DMS79 (cell line): ENCODE measurements at places on chromosomes 1 and 21.

DNA sequence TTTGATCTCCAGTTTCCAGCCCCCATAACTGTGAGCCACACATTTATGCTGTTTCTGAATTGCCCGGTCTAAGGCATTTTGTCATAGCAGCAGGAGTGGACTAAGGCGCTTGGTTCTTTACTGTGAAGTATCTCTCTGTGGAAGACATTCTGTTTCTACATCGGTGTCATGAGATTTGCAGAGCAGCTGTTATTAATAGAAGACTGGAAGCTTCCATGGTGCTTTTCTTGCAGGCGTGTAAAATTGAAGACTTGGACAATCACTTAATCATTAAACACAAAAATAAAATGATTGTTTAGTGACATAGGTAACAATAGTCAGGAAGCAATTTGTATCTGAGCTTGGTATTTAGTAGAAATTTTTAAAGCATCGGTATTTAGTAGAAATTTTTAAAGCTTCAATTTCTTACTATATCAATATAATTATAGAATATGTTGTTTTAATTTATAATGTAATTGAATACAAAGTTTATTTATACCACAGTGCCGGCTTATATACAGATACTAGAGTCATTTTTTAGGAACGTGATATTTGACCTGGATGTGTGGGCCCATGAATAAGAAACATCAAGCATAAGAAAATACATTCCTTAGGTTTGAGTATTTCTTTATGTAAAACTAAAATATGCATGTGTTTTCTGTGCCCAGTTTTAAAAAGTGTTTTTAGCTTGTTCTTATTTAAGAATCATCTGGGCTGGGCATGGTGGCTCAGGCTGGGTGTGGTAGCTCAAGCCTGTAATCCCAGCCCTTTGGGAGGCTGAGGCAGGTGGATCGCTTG lies 60.6 kb upstream of the COL6A1 start:
- no peak for DNase-seq

- DNase-seq, result peak; percentile 89
Observed at GRCh38 chr1:26336477-26337205, 17.3 kb downstream of the CRYBG2 start.

GRCh38 chr1:162265983-162266382 lies 110.7 kb downstream of the SPATA46 start:
- no peak for DNase-seq

- DNase-seq, result no peak
Observed at GRCh38 chr1:84286071-84286470, 15.4 kb upstream of the SAMD13 start.

GRCh38 chr1:228120857-228121489 lies 11.9 kb upstream of the MRPL55 start:
- DNase-seq, result no peak

DNA sequence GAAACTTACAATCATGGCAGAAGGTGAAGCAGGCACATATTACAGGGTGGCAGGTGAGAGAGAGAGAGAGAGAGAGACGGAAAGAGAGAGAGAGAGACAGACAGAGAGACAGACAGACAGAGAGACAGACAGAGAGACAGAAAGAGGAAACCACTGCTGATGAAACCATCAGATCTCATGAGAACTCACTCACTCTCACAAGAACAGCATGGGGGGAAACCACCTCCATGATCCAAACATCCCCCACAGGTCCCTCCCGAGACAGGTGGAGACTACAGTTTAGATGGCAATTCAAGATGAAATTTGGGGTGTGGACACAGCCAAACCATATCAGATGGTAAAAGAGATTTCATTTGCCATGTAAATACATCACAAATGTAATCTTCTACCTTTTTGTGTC lies 708.1 kb downstream of the MRPL39 start:
- DNase-seq, result no peak

GRCh38 chr1:109975718-109976117 lies 8.8 kb upstream of the AHCYL1 start:
- no peak for DNase-seq

DNA sequence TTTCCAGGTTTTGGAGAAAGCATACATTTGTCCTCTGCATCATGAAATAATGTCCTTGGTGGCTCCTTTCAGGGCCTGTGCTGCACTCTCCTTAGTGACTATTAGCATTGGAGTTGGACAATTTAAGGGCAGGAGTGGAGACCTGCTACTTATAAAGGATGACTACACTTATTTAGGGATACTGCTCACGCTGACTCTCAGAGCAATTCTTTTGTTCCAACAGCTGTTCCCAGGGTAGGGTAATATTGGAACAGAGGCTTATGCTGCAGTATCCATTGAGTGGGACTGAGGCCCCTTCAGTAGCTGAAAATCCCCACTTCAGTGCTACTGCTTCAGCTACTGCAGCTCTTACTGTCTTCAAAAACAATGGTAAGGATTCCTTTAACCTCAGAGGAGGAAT lies 84.6 kb downstream of the GPR88 start:
- no peak for DNase-seq

DNA sequence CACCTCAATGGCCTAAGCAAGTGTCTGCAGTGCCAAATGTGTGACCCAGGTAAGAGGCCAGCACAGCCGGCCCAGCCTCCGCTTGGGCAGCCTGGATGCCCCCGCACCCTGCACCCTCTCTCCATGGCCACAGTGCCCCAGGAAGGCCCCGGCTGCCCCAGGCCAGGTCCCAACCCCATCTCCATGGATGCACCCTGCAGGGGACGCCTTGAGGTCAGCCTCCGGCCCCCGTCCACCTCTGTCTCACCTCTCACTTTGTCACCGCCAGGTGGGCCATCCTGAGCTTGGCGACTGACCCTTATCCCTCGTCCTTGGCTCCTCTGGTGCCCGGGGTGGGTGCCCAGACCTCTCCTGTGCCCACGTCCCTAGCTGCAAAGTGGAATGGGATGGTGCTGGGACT lies 2.2 kb downstream of the TNFRSF14 start:
- DNase-seq, result no peak

GRCh38 chr1:235714205-235714897 lies 64.8 kb upstream of the GNG4 start:
- DNase-seq, result peak; percentile 6

DNA sequence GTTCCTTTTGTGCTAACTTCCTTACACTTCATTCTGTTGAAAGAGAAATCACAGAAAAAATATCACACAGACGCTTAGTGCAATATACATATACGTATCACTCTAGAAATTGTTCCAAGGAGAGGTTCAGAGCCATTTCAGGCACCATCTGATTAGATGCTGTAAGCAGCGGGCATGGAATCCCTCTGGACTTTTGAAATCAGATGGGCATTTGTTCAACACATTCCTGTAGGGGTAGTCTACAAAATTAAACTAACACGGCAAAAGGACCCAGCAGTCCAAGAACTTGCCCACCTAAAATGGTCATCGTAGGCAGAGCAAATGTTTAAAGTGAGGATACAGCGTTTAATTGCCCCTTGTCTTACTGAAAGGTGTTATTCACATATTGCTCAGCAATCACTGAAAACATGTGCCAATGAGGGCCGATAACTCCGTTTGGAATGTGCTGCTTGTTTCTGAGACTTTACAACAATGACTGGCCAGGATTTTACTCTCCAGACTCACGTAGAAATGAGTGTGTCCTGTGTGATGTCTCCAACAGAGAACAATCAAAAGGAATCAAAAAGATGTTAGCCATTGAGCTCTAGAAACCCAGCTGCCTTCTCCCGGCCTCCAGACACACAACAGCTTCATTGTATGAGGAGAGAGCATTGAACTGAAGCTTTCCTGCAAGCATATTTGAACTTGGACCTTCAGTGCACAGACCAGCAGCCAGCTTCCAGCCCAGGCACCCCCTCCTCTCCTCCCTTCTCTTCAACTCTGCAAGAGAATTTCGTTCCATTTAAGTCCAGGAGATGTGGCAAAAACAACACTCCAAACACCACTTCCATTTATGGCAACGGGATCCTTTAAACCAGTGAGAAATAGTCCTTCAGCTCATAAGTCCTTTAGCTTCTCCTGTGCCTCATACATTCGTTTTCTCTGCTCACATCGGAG lies 32.1 kb upstream of the ADORA3 start:
- DNase-seq, result no peak

DNA sequence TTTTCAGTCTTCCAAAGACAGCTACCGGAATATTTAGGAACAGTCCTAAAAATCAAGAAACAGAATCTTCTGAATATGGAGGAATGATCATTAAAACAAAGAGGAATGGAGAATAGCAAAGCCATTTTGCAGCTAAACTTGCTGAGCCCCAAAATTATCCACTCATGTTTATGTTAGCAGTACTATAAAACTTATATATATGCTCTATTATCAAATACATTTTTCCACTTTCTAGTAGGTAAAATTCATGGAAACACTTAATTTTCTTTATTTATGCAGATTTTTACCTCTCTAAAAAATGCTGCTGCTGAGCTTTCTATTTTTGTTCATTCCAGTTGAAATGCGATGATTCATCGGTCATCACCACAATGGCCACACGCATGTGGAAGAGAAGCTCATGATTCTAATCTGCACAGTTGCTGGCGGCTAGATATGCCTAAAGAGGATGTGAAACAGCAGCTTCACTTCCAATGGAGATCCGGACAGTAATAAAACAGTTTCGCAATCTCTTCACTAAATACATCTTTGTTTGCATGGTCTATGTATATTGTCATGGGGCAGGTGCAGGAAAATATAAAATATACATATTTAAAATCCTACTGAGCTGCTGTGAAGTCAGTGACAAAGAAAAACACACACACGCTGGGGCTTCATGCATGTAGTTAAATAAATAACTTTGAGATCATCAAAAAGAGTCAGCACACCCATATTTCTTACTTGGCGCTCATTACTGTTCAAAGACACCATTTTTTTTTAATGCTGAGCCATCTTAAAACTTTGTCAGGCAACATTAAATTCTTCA lies 292.2 kb downstream of the SMYD3 start:
- no peak for DNase-seq

GRCh38 chr1:204659056-204659455 lies 26.5 kb downstream of the LRRN2 start:
- peak; percentile 77 for DNase-seq

GRCh38 chr1:114310695-114311271 lies 157.1 kb upstream of the SYT6 start:
- DNase-seq, result no peak
